ENCODE measurements at places on chromosomes 2 and 18.

- DNase-seq = no peak
Observed at GRCh38 chr2:240395896-240396622, 39.4 kb upstream of the GPC1 start.

DNA sequence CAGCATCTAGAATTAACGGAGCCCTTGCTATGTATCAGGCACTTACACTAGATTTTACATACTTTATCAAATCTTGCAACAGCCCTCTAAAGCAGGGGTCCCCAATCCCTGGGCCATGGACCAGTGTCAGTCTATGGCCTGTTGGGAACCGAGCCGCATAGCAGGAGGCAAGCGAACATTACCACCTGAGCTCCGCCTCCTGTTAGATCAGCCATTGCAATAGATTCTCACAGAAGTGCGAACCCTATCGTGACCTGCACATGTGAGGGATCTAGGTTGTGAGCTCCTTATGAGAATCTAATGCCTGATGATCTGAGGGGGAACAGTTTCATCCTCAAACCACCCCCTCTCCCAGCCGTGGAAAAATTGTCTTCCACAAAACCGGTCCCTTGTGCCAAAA is 13.4 kb downstream of the DNAJB2 start:
- no peak for DNase-seq

- no peak for DNase-seq
Observed at GRCh38 chr2:240731178-240731545, 39.5 kb downstream of the AQP12A start.

- no peak for DNase-seq
Observed at GRCh38 chr2:203721781-203722300, 15.4 kb downstream of the CD28 start.

GRCh38 chr18:31592506-31593157 is 955 bp downstream of the TTR start:
- no peak for DNase-seq

DNA sequence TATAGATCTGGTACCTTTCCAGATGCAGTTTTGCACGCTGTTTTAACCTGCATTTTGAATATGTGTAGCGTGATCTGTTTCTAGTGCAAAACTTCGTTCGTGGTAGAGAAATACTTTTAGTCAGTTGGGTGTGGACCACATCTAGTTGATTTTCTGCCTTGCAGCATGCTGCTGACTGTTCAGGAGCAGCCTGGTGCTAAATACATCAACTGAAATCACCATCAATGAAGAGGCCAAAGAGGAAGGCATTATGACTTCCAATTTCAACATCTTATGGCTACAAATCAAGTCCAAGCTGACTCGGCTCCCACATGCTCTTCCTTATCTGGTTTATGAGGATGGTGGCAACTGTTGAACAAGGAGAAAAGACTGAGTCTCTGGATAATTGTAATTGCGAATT is 298.5 kb downstream of the ZNF521 start:
- DNase-seq = no peak

DNA sequence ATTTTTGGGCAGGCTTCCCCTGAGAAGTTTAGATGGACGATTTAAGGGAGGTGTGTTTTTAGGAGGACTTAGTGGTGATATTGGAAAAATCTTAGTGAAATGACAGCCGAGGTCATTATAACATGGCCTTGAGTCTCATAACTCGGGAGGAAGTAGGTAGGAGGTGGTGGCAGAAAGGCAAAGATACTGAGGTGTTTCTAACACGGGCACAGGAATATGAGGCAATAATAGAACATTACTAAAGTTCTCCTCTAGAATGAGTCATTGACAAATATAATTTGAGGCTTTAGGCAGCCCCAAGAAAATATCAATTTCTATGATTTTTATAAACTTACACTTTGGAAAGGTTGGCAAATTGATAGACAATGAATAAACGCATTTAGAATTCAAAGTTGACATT is 146.1 kb upstream of the ZEB2 start:
- no peak for DNase-seq

GRCh38 chr2:85958731-85959130 is 69.9 kb upstream of the ST3GAL5 start:
- no peak for DNase-seq

GRCh38 chr2:218130377-218130776 is 4.5 kb downstream of the CXCR2 start:
- DNase-seq = no peak

DNA sequence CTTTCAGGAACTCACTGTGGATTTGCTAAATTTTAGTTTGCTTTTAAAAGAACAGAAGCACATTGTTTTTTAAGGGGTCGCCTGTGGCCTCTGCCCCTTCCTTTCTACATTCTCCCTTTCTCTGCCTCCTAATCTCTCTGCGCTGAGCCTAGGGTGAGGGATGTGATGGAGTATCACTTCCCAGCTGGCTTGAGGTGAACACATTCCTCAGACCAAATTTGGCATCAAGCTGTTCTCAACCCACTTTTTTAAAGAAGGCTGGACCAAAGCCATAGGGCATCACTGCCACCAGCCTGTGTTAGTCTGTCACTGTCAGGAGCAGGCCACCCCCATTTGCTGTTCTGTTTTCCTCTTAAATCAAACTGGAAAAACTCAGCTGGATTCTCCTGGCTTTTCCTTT is 27.4 kb downstream of the EIF4E2 start:
- no peak for DNase-seq

- DNase-seq = no peak
Observed at GRCh38 chr2:26952374-26952773, 18.1 kb upstream of the MAPRE3 start.

DNA sequence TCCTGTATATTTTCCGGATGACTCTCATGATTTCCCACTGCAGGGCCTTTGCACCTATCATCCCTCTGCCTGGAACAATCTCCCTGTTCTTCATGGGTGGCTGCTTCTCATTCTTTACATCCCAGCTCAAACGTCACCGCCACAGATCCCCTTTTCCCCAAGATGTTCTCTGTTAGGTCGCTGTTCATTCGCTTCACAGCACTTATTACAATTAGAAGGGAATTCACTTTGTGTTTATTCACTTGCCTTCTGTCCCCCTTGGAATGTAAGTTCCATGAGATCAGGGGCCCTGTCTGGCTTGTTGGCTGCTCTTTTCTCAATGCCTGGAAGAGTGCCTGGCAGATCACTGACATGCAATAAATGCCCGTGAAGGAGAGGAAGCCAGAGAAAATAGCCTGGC is 106.7 kb downstream of the FOXI3 start:
- no peak for DNase-seq

GRCh38 chr2:64931246-64932115 is 57.7 kb upstream of the SLC1A4 start:
- DNase-seq = no peak

DNA sequence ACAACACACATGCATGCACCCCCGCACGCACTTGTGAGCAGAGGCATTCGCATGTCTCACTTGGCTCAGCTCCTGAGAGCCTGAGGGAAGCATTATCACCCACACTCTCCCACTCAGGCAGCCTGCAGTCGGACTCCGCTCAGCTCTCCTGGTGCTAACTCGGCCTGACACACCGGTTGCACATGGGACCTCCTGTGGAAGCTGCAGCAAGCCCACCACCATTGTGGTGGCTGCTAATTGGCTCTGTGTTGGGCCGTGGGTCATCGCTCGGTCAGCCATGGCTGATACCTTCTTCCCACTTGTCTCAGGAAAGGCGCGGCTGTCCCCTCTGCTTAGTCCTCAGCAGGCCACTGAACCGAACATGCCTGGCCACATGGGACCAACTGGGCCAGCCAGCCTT is 13.7 kb upstream of the TEX261 start:
- DNase-seq = no peak

DNA sequence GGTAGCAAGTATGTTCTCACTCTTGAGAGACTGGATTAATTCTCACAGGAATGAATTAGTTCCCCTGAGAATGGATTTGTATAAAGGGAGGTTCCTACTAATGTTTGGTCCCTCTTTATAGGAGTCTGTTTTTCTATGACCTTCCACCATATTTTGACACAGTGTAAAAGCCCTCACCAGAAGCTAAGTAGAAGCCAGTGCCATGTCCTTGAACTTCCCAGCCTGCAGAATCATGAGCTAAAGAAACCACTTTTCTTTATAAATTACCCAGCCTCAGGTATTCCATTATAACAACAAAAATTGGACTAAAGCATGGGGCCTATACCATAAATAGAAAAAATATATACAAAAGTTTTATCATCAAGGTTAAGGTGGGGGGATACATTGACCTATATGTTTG is 227.9 kb upstream of the DTNA start:
- no peak for DNase-seq

DNA sequence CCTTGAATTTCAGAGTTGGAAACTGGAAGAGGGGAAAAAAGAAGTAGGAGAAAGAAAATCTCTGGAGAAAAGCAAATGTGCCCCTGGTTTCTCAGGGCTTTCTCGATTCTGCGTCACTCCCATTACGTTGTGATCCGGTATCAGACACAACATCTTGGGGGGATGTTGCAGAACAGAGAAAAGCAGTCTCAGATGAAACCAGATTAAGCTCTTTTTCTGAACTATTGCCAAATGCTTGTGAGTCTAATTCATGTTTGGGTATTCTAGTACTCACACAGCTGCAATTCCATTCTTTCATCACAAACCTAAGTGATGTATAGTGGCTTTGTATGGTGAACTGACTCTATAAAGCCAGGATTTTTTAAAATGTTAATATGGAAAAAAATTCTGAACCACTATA is 233.2 kb downstream of the TCF4 start:
- no peak for DNase-seq

DNA sequence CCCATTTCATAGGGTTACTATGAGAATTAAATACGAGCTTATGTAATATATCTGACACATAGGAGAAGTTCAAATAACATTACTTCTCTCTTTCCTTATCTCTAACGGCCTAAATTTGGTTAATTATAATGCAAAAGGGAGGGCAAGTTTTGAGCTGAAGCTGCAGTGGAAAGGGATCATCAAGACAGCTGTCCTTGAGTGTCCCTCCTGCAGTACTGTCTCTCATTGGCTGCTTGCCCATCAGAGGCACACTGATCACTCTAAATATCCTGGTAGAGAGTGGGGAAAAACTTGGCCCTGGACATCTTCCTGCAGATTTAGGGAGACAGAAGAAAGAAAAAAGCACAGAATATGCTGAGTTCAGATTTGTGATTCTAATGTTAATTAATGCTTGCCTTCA is 186.0 kb downstream of the CAMKMT start:
- DNase-seq = no peak

DNA sequence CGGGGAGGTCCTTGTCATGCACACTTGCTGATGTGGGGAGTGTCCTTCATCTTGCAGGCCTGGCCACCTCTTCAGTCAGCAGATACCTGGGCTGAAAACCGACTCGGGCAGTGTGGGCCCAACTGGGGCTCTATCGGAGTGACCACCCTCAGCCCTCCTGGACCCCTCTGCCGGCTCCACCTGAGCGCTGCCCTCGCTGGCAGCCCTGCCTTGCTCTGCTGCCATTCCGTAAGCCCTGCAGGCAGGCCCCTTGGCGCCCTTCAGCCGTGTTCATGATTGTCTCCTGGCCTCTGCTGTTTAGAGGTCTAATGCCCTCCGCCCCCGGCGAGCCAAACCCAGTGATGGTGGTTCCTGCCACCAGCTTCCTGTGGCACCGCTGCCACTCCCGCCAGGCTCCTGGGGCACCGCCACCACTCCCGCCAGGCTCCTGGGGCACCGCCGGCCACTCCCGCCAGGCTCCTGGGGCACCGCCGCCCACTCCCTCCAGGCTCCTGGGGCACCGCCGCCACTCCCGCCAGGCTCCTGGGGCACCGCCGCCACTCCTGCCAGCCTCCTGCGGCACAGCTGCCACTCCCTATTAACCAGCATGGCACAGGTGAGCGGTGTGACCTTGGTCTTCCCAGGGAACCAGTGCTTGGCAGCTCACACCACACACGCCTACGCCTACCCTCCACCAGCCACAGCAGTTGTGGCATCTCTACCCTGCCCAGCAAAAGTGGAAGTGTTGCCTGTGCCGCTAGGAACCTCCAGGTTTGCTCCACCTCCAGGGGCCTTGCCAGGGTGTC is 15.9 kb downstream of the CAPN10 start:
- no peak for DNase-seq

GRCh38 chr2:120674246-120675170 is 61.2 kb upstream of the GLI2 start:
- DNase-seq = no peak

GRCh38 chr2:46032996-46033395 is 264.2 kb upstream of the EPAS1 start:
- no peak for DNase-seq
